NCI-H446 (cell line): ENCODE measurements at places on chromosomes 7 and 10.

DNA sequence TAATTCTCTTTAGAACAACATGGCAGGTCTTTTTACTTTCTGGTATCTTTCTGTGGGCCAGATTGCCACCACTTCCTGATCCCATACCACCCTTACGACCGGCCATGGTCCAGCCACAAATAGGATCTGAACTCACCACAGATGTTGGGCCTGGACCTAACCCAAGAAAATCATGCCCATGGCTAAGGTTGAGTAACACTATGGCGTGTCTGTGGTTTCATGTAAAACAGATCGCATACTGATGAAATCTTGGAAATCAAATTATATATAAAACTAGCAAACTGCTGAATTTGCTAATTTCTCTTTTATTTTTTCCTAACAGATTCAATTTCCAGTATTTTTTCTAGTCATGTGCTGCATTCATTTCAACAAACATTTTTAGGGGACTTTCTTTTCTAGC lies 77.2 kb downstream of the CH25H start:
- DNase-seq, result no peak

GRCh38 chr10:86113983-86114382 lies 252.6 kb downstream of the GRID1 start:
- DNase-seq, result no peak

- no peak for DNase-seq
Observed at GRCh38 chr10:123583639-123584418, 82.3 kb upstream of the GPR26 start.

- no peak for DNase-seq
Observed at GRCh38 chr7:116261904-116262303, 51.6 kb downstream of the TES start.

- no peak for DNase-seq
Observed at GRCh38 chr10:72449941-72450441, 95.3 kb upstream of the DNAJB12 start.

- DNase-seq, result no peak
Observed at GRCh38 chr10:48502791-48503190, 102.1 kb downstream of the ARHGAP22 start.

DNA sequence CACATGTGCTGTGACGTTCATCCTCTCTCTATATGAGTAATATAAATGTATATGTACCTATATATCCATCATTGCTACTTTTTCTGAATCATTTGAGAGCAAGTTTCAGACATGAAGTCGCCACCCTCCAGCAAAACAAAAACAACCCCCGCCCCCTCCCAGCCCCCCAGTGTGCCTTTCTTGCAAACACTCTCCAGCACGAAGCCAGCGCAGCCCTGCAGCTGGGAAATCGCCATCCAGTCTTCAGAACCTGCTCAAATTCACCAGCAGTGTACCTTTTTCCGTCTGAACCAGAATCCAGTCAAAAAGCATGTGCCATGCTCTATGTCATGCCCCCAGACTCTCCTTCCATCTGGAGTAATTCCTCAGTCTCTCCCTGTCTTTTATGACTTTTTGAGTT lies 135.8 kb downstream of the TACC2 start:
- no peak for DNase-seq

DNA sequence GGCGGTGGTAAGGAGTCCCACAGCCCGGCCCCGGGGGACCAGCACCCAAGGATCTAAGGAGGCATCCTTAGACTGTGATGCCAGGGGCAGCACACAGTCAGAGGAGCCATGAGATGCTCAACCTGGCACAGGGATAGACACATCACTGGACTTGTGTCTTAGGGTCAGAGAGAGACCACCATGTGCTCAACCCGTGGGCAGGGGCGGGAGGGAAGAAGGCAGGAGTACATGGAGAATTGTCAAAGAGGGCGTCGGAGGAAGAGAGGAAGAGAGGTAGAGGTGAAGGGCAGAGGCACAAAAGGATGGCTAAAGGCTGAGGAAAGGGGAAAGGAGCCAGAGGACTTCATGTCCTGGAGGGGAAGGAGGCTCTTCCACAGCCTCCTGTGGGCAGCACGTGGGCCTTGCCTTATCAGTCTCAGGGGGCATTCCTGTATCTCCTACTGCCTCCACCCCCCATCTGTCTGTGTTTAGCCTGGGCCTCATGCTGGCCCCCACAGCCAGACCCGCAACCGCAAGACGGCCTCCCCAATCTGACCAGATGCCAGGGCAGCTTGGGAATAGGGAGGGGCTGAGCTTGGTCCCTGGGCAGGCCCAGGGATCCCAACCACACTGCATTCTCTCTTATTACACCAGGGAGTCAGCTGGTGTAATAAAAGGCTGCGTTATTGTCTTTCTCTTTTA lies 2.2 kb downstream of the ADCY1 start:
- no peak for DNase-seq

DNA sequence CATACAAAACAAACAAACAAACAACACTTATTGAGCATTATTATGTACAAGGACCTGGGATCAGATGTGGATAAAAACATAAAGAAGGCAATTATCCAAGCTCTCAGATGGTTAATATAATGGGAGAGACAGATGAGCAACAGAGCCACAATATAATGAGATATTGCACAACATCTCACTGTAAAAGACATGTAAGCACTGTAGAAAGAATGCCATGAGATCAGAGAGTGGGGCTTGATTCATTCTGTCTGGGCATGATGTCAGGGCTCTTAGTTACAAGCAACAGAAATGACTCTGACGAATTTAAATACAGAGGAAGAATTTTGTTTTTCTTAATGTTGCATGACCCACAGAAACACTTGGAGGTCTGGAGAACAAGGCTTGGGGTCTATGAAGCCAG lies 164.7 kb upstream of the PLXDC2 start:
- DNase-seq, result no peak

DNA sequence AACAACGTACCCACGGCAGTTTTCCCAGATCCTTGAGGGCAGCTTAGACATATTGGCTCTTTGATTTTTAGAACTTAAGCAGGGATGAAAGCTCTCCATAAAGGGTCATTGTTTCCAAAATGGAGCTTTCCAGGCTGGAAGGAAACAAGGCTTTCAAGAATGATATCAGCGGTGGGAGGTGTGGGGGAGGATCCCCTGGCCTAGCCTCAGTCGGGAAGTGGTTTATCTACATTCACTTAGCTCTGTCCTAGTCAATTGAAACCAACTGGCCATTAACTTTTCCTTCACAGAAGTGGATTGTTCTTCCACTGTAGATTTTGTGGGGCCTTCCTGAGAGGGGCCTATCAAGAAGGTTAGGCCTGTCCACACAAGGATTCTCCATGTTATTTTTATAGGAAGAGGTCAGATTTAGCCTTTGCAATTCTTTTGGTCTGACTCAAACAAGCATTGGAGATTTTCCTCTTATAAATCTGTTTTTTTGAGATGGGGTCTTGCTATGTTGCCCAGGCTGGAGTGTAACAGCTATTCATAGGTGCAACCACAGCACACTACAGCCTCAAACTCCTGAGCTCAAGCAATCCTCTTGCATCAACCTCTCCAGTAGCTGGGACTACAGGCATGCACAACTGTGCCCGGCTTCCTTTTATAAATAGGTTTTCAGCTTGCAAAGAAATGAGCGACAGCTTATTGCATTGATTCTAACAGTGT lies 343.5 kb downstream of the LRMDA start:
- DNase-seq, result no peak

DNA sequence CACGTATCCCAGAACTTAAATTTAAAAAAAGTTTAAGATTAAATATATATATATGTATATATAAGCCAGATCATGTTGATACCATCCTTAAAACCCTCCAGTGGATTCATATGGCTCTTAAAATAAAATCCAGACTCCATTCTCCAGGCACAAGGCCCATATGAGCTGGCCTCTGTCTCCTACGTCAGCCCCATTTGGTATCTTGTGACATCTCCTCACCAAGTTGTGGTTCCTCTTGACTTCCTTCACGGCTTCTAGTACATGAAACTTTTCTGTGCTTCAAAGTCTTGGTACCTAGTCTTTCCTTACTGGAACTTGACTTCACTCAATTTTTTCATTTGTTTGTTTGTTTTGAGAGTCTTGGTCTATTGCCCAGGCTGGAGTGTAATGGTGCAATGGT lies 61.3 kb downstream of the PRLHR start:
- DNase-seq, result no peak

DNA sequence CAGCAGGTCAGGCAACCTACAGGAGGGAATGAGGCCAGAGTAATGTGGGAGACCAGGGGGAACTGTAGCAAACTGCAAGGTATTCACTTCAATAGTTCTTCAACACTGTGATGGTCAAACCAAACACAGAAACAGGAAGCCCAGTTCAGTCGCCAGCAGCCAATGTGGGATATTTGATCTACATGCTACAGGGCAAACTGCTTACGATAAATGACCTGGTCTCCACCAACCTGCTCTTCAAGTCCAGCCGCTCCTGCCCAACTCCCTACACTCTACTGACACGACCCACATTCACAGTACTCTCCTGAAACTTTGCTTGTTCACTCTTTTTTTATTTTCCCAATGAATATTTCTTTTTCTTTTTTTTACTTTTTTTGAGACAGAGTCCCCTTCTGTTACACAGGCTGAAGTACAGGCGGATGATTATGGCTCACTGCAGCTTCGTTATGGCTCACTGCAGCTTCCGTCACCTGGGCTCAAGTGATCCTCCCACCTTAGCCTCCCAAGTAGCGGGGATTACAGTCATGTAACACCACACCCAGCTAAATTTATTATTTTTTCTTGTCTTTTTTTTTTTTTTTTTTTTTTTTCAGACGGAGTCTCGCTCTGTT lies 42.1 kb downstream of the MDH2 start:
- DNase-seq, result no peak

- no peak for DNase-seq
Observed at GRCh38 chr7:104240401-104240800, 32.6 kb upstream of the ORC5 start.

DNA sequence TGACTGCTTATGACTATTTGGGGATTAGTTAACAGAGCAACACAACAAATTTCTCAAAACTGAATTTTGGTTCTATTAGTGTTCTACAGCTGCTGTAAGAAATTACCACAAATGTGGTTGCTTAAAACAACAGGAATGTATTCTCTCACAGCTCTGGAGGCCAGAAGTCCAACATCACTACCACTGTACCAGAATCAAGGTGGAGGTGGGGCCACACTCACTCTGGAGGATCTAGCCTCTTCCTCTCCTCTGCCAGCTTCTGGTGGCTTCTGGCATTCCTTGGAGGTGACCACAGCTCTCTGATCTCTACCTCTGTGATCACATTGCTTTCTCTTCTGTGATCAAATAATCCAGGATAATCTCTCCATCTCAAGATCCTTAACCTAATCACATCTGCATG lies 194.7 kb upstream of the BMPER start:
- no peak for DNase-seq

GRCh38 chr7:78350926-78351325 lies 552.4 kb downstream of the PHTF2 start:
- DNase-seq, result no peak

GRCh38 chr7:151226560-151226874 lies 488 bp downstream of the ABCF2 start:
- no peak for DNase-seq

DNA sequence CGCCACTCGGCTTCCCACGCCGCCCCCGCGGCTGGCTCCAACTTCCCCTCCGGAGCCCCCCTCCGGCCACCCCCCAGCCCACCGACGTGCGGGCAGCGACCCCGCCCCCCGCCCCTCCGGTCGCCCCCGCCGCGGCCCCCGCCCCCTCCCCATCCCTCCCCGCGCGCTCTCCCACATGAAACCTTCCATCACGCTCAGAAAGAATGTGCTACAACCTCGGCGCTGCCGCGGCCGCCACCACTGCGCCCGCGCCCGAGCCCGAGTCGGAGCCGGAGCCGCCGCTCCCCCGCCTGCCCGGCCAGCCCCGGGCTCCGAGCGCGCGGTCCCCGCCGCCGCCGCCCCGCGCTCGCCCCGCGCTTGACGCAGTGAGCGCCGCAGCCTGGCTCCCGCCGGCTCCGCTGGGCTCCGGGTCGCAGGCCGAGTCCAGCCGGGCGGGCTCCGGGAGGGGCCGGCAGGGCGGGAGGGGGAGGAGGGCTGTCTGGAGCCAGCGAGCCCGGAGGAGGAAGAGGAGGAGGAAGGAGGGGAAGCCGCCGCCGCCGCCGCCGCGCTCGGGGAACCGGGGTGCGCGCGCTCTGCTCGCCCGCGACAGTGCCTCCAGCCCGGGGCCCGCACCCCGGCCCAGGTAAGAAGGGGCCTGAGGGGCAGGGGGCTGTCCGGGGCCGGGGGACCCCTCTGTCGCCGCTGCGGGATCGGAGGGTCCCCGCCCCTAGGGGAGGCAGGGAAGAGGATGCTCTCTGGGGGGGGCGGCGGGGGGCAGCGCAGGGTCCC lies 4.3 kb upstream of the ELFN1 start:
- DNase-seq, result no peak

DNA sequence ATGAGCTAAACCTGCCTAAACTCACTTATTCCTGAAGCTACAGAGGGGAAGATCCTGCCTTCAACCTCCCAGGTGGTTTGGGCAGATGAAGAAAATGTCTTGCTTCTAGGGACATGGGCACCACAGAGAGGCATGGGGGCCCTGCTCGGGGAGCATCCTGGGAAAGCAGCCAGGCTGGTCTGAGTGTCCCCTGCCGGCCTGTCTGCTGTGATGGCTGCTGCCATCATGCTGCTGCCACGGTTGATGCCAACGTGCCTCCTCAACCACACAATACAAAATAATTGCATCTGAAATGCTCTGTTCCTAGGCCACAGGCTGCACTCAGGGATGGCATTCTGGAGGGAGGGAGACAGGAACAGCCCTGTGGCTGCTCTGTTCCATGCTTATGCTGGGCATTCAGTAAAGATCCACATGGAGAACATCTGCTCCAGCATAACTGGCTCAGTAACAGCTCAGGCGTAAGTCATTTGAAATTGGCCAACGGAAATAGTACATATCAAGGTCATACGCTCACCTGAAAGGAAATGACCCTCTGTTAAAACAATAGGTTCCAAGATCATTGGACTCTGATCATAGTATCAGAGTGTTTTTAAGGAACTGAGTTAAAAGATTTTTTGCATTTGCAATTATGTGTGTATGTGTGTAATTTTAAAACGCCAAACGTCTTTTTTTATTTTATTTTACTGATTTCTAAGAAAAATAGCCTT lies 299.0 kb downstream of the TNS3 start:
- DNase-seq, result no peak

DNA sequence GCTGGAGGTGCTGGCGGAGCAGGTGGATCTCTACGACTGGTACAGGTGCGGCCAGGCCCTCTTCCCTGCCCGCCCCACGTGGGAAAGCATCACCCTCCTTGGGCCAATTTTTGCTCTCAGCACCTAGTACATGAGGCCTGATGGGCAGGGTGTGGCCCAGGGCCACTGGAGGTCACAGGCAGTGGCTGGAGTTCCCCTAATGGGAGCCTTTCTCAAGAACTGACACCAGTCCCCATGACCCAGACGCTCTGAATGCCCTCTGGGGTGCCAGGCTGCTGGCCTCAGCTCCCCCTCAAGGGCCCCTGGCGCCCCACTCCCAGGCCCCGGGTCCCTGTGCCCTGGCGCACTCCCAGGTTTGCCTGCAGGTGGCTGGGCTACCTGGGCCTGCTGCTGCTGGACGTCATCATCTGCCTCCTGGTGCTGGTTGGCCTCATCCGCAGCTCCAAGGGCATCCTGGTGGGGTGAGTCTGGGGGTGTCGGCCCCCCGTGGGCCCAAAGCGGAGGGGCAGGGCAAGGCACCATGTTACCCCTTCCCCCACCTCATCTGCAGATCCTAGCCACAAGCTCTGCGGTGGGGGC lies 15.9 kb downstream of the TTYH3 start:
- no peak for DNase-seq

GRCh38 chr10:6255548-6256061 lies 52.9 kb downstream of the PFKFB3 start:
- DNase-seq, result no peak
